ENCODE measurements at places on chromosomes 1 and 21.

GRCh38 chr1:100485855-100486258, 52.1 kb upstream of the GPR88 start:
- DNase-seq = no peak

- DNase-seq = no peak
These were observed 154.9 kb downstream of the MAGI3 start for GRCh38 chr1:113545210-113545609.

DNA sequence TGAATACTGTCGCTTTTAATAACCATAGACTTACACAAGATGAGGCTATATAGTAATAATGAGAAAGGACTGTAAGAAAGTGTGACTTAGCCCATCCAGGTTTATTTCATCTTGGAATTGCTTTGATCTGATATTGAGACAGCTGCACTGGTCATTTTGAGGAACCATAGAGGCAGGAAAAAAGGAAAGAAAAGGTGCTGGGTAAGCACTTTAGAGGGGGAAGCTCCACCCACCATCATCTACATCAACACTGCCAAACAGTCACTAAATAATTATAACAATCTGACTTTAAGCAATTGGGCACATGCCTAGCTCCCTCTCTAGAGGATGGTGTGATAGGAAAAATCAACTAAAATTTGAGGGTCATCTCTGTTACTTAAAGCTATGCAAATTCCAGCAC, 70.6 kb upstream of the ST6GALNAC3 start:
- DNase-seq = no peak

DNA sequence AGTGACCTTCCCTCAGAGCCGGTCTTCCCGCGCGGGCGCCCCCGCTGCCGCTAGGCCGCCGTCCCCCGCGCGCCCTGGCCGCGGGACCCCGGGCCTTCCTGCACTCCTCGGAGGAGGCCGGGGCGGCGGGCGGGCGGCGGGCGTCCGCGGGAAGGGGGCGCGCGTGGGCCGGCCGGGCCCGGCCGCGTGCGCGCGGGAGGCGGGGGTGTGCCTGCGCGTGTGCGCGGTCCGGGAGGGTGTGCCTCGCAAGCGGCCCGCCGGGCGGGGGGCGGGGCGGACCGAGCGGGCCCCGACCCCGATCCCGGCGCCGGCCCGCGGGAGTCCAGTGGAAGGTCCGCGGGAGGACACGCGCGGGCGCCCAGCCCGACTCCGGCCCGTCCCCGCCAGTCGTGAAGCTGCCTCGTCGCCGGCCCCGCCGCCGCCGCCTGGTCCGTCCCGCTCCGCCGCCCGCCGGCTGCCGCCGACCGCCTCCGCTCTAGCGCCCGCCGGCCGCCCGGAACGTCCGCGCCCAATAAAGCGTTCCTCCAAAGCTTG, 438 bp downstream of the MRPS6 start:
- no peak for DNase-seq

DNA sequence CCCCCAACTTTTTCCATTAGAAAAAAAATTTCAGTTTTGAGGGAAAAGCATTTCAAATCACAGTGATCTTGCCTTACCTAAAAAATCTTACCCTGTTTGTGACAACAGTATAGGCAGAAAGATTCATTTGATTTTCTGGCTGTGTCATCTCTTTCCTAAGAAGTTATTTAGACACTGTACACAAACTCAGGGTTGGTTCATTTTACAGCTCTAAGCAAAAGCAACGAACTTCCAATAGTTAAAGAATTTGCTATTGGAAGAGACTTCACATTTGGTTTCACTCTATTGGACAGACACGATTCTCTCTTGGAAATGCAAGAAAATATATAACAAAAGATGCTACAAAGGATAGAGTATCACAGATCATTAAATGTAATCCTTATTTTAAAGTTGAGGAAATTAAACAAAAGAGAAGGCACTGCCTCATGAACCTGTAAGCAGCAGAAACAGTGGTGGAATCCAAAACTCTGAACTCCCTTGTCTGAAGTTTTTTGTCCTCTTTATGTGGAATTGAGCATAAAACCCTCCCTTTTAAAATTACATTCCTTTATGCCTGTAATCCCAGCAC, 20.8 kb downstream of the EYA3 start:
- no peak for DNase-seq

All from stimulated activated CD4-positive, alpha-beta T cell treated with anti-CD3 and anti-CD28 coated beads, Interleukin-1b, Interleukin-23, amount 100 ng/mL, for 1 hour (primary cell).